ENCODE measurements at places on chromosomes 7 and 10.

GRCh38 chr7:47796347-47796746 is 151.9 kb downstream of the PKD1L1 start:
- DNase-seq = no peak

DNA sequence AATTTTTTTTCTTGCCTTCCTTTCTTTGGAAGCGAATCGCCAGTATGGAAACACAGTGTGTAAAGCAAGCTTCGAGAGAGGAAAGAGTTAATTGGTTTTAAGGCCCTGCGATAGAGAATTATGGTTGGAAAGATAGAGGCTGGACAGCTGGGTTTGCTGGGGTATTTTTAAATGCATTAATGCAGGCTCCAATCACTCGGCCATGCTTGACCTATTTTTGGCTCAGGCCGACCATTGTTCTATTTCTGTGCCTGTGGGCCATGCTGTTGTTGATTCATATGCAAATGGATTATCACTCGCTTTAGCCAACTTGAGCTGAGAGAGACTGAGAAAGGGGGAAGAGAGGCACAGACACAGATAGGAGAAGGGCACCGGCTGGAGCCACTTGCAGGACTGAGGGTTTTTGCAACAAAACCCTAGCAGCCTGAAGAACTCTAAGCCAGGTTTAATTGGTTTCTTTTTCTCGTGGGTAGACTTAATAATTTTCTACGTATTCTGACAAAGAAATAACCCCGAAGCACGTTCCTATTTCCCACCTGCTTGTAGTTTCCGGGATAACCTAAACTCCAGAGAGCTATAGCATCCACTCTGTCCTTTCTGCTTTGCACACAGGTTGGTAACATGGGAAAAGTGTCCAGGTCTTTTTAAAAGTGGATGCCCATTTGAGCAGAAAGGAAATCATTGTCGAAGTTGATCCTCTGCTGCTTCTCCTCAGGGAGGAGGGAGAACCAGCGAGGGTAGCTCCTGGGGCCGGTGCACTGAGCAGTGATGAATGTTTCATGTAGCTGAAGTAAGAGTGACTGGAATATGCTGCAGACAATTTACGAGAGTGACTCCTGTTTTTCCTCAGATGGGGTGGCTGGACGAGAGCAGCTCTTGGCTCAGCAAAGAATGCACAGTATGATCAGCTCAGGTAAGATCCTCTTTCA is at the start of gene HDAC9:
TSS of gene HDAC9 (plus strand) at position 338 of the 929 bp plus-strand sequence. CDS start at position 892, 554 bp downstream.
- peak; percentile 12 for DNase-seq

DNA sequence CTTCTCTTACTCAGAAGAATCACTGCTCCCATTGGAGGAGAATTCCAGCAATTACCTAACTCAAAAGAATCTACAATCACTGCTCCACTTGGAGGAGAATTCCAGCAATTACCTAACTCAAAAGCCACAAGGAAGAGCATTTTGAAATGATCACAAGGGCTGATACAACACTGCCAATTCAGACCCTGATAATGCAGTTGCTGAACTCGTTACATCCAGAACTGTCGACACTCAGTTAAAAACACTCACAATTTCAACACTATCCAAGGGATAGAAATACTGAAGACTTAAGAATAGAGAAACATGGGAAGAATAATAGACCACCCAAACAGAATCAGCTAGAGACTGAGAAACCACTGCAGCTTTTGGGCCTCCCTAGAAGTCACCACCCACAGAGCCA is 27.8 kb downstream of the AFAP1L2 start:
- no peak for DNase-seq

DNA sequence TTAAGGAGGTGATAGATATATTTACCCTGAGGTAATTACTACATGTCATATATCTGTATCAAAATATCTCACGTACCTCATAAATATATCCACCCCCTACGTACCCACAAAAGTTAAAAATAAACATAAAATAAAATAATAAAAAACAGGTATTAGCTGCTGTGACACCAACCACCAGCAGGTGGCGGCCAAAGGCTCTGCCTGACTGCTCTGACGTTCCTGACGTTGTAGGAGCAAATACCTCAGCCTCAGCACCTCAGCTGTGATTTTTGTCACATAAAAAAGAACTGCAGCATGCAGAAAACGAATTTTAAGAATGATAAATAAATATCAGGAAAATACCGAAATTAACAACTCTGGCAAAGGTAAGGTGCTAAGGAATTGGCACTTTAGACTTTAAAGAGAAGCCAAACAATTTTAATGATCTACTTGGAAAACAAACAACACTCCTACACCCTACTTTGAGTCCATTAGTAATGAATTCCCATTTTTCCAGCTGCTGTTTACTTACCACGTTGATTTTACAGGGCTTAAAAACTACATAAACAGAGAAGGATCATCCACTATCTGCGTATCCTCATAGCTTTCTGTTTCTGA is 125.4 kb upstream of the TARP start:
- peak; percentile 56 for DNase-seq

GRCh38 chr10:107718864-107719263 is 554.4 kb upstream of the SORCS1 start:
- DNase-seq = no peak

DNA sequence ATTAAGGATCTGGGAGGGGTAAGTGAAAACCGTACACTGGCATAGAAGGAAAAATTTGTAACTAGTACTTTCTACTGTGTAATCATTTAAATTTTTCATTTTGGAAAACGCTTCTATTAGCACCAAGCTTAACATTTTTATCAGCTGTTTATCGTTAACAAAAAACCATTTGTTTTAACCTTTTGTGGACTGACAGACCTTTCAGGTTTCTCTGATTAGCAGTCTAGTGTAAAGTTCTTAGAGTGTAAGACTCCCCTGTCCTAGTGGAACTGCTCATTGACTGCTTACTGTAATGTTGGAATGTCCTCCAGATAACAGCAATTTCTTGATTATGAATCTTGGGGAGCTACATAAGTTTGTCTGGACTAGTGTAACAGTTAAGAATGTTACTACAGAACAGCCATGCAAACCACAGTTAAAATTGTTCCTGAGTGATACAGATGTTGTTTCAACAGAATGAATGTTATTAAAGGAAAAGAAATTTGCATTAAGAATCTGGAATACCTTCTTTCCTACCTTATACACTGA is 2.0 kb downstream of the DBF4 start:
- no peak for DNase-seq

GRCh38 chr7:17022920-17023319 is 141.1 kb upstream of the AGR3 start:
- no peak for DNase-seq

- DNase-seq = no peak
Measured at GRCh38 chr10:72097448-72098300, 9.3 kb upstream of the SPOCK2 start.

GRCh38 chr7:105799677-105800076 is 76.7 kb downstream of the ATXN7L1 start:
- DNase-seq = no peak

DNA sequence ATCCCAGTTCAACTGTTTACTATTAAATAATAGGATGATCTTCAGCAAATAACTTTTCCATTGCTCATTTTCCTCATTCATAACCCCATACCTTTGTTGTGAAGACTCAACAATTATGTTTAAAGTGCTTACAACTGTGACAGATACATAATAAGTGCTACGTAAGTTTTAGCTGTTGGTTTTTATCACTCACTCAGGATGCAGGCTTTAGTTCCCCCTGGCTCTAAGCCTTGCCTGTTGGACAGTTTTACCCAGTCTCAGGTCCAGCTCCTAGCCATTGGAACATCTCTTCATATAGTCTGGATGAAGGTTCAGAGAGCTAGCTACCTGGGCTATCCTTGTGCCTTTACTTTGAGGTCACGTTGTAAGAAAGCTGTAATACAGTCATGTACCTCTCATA is 353.2 kb downstream of the CRPPA start:
- DNase-seq = no peak

GRCh38 chr10:110212119-110213006 is 5.0 kb downstream of the MXI1 start:
- no peak for DNase-seq

- peak; percentile 80 for DNase-seq
Measured at GRCh38 chr7:127347567-127348246, 44.8 kb downstream of the ZNF800 start.

- DNase-seq = no peak
Measured at GRCh38 chr7:7908622-7909145, 59.9 kb upstream of the GLCCI1 start.

- no peak for DNase-seq
Measured at GRCh38 chr7:20744954-20745446, 41.7 kb downstream of the SP8 start.

GRCh38 chr7:139541600-139542307 is 18.3 kb downstream of the CLEC2L start:
- no peak for DNase-seq

DNA sequence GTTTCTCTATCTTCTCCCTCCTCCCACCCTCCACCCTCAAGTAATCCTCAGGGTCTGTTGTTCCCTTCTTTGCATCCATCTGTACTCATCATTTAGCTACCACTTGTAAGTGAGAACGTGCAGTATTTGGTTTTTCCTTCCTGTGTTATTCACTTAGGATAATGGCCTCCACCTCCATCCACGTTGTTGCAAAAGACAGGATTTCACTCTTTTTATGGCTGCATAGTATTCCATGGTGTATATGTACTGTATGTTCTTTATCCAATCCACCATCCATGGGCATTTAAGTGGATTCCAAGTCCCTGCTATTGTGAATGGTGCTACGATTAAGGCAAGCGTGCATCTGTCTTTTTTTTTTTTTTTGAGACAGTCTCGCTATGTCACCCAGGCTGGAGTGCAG is 72.4 kb downstream of the PROSER2 start:
- no peak for DNase-seq

DNA sequence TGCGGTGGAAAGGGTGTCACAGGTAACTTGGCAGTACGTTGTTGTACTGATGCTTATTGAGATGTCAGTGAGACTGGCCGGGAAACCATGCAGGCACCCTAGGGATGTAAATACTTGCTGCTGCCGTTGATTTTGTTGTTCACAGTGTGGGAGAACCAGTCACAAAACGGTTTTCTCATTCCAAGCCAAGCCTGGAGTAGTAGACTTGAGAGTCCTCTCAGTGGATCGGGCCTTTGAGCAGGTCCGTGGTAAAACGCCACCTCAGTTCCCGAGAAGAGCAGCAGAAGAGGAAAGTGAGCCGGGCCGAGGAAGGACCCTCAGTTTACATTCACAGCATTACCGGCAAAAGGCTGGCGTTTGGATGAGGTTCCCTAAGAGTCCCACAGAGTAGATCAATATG is 1.1 kb downstream of the JAKMIP3 start:
- no peak for DNase-seq

DNA sequence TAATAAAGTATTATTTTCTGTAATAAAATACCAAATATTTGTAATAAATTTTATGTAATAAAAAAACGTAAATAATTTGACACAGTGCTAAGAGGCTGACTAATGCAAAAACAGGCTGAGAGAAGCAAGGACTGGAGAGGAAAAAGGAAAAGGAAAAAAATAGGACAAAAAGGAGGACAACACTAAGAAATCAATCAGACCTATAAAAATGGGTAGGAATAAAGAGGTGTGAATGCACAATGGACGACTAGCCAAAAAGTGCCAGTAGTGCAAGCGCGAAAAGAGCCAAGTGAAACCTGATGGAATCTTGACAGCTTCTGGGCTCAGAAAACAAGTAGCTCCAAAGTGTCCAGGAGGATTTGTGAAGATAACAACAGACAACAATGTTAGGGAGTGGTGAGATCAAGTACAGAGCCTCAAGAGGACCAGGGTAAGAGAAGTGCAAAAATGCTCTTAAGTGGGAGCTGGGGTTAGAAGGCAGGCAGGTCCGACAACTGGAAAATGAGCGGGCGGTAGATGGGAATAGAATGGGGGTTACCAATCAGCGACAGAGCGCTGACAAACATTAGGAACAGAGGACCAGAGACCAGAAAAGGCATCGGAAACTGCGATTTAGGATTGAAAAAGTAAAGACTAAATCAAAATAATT is 1.2 kb downstream of the BRAF start:
- DNase-seq = peak; percentile 22

GRCh38 chr7:130878785-130879184 is 144.8 kb upstream of the KLF14 start:
- no peak for DNase-seq

GRCh38 chr7:122764020-122764419 is 61.3 kb upstream of the RNF148 start:
- no peak for DNase-seq

DNA sequence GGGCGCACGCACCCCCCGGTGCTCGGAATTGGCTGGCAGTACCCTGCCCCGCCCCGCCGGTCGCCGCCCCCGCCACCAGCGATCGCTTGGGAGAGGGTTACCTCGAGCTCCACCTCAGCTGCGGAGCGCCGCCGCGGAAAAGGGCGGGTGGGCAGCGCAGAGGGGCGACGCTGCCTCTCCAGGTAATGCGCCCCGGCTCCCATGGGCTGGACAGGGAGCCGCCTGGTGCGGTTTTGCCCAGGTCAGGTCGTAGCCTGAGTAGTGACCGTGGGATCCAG is 1.3 kb downstream of the PFKFB3 start:
- DNase-seq = peak; percentile 73

DNA sequence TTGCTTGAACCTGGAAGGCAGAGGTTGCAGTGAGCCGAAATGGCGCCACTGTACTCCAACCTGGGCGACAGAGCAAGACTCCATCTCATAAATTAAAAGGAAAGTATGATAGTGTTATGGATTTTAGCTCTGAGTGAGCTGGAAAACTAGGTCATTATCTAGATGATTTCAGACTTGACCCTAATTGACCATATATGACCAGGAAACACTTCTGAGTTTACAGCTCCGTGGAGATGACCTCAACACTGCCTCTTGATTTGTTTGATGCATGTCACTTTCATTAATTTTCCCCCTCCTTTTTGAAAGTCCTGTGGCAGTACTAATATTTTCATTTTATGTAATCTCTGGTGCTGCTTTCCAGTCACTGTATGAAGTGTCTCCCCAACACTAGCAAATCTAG is 7.8 kb upstream of the SEC61A2 start:
- DNase-seq = no peak

DNA sequence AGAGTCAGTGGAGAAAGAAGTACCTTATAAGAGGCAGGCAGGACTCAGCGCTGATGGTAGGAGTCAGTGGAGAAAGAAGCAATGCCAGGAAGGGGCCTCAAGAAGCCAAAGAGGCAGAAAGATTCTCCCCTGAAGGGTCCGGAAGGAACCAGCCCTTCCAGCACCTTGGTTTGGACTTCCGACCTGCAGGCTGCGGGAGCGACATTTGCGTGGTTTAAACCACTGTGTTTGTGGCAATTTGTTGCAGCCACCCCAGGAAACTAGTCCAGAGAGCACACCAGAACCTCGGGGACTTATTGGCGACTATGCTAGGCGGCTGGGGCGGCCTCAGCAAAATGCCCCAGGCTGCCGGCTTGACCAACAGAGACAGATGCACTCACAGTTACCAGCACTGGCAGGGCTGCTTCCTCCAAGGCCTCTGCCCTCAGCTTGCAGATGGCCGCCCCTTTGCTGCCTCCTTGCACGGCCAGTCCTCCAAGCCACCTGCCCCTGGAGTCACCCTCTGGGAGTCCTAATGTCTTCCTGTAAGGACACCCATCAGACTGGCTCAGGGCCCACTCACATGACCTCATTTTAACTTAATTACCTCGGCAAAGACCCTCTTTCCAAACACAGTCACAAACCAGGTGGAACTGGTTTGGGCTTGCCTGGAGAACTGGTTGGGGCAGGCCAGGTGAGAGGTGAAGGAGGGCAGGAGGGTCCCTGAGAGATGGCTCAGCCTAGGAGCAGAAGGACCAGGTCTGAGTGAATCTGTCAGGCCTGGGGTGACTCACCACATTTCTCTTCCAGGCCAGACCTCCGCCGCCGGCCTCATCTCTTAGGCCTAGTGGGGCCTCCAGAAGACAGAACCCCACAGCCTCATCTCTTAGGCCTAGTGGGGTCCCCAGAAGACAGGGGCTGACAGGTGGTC is 26.1 kb downstream of the CALML3 start:
- DNase-seq = no peak

GRCh38 chr10:92146107-92146506 is 144.8 kb downstream of the CPEB3 start:
- DNase-seq = no peak
